Glomerular endothelial cell (primary cell): ENCODE measurements at places on chromosomes 5 and 9.

- DNase-seq = no peak
Measured at GRCh38 chr5:39156082-39156481, 63.3 kb downstream of the FYB1 start.

DNA sequence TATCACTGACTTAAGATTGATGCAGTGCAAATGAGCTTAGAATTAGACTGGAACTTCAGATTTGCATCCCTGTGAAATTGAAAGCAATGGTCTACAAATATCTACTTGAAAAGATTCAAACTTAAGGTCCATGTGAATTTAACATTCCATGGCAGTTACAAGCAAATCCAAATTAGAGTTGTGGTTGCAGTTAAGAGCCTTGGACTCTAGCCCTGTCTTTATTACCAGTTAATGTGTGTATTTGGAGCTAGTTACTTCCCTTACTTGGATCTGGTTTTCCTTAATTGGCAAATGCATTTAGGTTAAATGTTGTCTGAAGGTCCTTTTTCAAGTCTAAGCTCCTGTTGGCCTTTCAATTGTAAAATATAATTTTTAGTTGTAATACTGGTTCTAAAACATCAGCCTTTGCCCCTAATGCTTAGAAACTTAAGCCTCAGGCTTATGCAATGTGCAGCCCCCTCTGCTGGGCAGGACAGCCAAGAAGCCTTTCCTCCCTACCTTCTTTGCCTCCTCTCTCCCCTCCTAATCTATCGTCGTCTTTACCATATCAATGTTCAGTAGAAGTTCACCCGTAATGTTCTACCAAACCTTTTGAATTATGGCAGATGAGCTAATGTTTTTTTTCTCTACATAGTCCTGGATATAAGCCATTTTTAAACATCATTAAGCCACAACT, 59.5 kb downstream of the ERMP1 start:
- DNase-seq = no peak

DNA sequence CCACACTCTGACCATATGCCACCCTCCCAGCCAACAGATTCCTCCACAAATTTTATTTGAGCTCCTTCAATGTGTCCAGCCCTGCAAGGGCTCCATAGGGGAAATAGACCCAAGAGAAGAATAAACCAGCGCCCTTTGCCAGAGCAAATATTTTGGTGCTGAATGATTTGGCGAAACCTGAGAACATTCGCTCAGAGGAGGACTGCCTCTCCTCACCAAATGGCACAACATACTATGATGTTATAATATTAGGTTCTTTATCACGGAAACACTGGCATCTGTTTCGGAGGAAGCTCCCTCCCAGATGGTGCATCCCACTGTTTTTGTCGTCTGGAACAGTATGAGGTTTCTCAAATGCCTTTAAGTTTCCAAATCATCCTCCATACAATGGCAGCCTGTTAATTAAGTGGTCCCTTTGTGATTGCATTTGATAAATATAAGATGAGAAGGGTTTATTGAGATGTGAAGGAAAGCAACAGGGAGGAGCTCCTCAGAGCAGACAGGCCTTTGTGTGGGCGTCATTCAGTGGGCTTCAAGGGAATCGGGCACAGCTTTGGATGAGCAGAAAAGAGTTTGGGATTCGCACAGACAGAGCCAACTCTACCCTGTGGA, 139.1 kb upstream of the ADRA1B start:
- DNase-seq = no peak

- DNase-seq = no peak
Measured at GRCh38 chr5:130136300-130136699, 232.0 kb downstream of the CHSY3 start.

DNA sequence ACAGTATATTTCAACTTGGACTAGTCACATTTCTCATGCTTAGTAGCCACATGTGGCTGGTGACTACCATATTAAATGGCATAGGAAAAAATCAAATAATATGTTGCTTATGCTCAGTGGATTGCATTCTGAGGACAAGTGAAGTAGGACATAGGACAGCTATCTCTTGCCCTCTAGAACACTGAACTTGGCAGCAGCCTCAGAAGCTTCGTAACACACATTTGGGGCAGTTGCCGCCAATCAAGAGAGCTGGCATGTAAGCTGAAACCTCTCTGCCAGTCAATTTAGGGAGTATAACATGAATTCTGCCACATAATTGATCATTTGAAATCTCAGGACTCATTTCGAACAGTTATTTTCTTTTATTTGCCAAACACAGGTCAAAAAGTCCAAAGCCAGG, 505.5 kb downstream of the MAT2B start:
- DNase-seq = no peak
